ENCODE measurements at places on chromosomes 3 and 15.

DNA sequence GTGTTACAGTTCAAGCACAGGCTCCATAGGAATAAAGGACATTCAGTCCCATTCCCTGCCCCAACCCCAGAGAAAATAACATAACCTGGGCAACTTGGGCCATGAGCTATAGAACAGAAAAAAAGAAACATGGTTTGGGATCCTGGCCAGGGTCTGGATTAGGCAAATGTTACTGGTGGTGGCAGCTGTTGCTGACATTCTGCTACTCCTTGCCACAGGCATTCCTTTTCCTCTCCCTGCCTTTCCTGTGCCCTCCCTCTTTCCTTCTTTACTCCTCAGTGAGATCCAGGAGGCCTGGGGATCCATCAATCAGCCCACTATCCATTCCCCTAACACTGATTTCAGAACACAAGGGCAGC lies 129.1 kb downstream of the NTRK3 start:
- DNase-seq = no peak

- no peak for DNase-seq
Observed at GRCh38 chr3:127483902-127484591, 106.5 kb downstream of the TPRA1 start.

GRCh38 chr15:71807125-71807629 lies 3.2 kb upstream of the NR2E3 start:
- DNase-seq = no peak

DNA sequence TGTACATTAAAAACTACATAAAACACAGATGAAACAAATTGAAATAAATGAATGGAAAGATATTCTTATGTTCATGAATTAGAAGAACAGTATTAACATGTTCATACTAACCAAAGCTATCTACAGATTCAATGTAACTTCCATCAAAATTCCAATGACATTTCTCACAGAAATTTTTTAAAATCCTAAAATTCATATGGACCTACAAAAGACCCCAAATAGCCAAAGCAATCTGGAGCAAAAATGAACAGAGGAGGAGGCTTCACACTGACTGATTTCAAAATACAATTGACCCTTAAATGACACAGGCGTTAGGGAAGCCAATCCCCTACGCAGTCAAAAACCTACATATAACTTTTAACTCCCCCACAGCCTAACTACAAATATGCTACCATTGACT lies 39.4 kb downstream of the KPNA1 start:
- DNase-seq = no peak

Measured in anterior cingulate cortex (tissue), 58 donors.